ENCODE measurements at places on chromosomes 5 and 9.

GRCh38 chr9:97412626-97413385, 910 bp downstream of the TDRD7 start:
- DNase-seq, result peak; percentile 33

DNA sequence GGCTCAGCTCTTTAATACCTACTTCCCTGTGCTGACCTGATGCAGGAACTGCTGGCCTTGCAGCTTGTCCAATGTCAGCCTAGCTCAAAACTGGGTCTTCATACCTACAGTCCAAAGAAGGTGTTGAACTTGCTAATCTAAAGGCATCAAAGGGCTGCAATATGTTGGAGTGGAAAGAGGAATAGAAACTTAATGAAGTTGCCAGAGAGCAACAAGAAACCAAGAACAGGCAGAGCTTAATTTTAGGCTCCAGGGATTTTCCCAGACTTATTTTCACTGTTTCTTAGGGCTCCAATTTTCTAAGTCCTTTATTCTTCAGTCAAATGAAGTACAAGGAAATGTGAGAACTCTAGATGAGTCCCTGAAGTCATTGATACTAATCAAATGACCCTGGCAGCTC, 17.6 kb upstream of the ERCC6L2 start:
- DNase-seq, result no peak

DNA sequence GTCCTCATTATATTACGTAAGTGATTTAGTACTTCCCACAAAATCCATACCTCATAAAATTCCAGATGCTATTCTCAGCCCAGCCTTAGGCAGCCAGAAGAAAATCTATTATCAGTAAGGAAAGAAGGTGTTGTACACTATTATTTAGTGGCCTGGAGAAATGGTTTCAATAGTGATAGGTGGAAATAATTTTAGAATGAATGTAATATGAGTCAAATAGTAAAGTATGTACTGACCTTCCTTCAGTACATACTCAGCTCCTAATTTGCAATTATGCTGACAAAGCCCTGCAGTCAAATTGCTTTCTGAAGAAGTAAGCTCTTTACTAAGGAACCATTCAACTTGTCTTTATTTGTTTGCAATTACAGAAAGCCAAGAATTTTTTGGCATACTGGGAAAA, 409.2 kb downstream of the HTR1A start:
- no peak for DNase-seq

DNA sequence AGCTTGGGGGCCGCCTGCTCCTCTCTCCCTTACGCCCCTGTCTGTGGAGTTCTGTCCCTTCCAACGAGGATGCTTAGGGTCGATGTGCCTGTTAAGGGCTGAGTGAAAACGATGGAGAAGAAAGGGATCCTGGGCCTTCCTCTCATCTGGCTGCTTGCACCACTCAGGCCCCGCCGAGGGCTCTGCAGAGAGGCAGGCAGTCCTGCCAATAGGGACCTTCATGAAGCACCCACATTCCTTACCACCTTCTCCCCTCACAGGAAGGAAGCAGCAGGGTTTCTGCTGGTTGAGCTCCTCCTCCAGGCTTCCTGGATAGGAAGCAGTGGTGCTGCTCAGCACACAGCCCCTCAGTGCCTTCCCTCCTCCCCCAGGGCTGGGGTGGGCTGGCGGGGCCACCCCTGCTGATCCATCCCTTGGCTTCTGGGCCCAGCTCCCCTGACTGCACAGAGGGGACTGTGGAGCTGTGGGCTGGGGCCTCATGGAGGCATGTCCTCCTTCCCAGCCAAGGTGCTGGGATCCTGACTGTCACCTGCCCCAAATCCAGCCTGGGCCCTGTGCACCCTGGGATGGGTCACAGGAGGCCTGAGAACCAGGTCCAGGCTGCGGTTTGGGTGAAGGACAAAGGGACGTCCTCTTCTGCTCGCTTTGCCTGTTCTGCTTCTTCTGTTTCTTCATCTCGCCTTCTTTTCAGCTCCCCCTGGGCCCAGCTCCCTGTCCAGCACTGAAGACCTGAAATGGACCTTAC, 50.5 kb downstream of the AHRR start:
- DNase-seq, result no peak

DNA sequence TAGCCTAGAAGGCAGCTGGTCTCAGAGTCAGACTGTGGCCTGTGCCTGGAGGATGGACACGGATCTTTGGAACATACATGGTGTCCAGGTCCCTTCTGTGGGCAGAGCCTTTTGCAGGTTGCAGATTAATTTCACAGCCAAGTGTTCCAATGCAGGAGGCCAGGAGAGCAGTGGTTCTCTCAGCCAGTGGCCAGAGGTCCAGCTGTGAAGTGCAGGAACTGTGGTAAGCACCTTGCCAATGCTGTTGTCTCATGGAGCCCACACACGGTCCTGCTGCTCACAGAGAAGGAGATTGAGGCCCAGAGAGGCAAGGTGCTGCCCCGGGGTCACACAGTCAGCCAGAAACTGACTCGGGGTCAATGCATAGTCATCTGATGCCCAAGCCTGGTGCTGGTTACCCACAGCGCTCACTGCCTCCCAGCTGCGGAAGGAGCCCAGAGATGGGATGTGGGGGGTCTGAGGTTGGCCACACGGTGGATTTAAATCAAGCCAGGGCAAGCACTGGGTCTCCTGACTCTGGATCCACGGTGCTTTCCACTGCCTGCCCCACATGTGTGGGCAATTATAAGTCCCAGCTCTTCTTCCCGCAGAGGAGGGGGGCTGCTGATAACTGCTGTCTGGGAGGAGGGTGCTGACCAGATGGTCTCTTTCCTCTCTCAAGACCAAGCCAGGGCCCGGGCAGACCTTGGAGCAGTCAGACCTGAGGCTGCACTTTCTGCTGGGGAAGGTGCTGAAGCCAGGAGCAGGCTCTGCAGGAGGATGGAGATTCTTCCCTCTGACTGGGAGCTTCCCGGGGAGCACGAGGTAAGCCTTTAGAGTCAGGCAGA, 2.8 kb downstream of the PDGFRB start:
- peak; percentile 88 for DNase-seq

DNA sequence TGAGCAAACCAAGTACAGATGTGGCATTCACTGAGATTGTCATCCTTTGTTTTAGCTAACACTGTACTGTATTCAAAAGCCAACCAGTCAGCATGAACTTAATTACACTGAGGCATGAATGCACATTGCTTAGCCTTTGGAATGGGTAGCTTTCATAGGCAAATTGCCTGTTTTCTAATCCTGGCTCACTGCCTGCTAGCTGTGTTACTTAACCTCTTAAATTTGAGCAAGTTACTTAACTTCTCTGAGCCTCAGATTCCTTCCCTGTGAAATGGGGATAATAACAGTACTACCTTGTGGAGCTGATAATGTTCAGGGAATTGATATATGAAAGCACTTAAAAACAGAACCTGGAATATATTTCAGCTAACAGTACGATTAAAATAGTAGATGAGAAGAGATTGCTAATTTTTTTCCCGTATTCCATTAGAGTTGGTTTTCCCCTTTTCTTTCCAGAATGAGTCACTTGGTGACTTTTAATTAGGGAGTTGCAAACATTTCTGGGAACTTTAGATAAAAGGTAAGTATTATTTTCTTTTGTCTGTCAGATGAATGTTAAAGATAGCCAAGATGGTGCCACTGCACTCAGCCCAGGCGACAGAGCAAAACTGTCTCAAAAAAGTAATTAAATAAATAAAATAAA, 43.9 kb downstream of the ARRDC3 start:
- peak; percentile 61 for DNase-seq

DNA sequence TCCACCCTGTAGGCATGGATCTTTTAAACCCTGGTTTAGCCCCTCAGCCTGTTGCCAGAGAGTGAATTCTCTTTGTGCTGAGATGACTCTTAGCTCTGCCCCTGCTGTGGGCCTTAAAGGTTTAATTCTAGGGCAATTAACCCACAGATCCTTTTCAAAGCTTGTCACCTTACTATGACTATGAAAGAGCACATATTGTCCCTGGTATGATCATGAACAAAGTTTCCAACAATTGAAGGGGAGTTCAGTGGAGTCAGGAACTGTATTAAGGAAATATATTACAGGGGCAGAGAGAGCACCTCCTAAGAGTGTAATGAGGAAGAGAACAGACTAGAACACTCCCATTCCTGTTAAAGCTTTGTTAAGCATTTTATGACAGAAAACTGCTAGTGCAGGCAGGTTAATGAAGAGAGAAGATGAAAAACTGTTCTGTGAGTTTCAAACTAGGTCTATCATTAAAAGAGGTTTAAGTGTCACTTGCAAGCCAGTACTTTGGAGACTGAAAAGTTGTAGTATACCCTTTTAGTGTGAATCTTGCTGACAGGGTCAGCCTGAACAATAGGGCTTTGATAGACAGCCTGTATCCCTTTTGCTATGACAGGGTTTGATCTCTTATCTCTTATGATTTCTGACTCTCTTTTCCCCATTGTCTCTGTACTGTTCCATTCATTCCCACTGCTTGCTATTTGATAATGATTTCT, 104.2 kb upstream of the ELL2 start:
- DNase-seq, result no peak

DNA sequence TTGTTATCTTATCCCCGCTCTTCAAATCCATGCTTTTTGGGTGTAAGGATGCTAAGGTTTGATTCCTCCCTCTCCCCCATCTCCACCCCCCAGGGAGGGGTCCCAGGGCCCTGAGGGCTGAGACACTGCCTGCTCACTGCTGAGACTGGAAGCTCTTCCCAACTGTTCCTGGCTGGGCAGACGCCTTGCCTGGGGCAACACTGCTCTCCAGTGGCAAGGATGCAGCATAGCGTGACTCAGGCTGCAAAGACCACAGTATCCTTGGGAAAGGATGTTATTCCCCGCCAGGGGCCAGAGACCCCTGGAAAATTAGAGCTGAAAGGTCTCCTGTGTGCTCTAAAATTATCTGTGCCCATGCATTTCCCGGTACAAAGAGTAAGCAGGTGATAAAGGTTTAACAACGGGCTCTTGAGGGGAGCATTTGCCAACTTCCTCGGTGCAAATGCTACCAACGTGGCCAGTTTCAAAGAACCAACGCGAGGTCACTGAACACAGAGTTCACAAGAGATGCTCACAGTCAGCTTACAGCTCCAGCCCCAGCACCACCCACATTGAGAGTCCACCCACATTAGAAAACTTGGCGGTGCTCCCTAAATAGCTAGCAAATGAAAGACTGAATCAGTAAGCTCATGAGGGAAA, 271.9 kb downstream of the NSG2 start:
- peak; percentile 55 for DNase-seq

DNA sequence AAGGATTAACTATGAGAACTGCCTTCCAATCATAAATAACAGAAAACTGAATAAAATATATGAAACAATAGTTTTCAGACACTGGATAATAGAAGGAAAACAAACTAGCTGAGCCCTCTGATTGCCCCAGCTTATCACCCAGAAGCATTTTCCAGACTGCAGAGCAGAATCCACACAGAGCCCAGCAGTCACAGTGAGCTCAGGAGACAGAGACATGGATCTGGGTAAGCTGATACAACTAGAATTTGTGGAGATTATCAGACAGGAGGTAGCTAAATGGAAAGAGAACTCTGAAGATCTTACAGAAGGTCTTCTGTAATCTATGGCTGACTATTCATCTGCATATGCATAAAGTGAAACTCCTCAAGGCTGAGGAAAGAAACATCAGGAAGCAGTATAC, 128.8 kb downstream of the NR2F1-AS1 start:
- no peak for DNase-seq

DNA sequence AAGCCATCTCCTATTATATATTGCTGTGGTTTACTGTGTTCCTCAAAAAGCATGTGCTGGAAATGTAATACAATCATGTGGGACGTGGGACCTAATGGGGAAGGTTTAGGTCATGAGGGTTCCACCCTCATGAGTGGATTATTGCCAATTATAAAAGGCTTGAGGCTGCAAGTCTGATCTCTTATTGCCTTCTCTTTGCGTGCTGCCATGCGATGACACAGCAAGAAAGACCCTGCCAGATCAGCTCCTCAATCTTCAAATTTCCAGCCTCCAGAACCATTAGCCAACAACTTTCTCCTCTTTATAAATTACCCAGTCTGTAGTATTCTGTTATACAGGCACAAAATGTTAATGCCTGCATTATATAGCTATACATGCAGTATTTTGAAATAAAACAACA, 45.4 kb downstream of the MARCHF11 start:
- DNase-seq, result no peak

DNA sequence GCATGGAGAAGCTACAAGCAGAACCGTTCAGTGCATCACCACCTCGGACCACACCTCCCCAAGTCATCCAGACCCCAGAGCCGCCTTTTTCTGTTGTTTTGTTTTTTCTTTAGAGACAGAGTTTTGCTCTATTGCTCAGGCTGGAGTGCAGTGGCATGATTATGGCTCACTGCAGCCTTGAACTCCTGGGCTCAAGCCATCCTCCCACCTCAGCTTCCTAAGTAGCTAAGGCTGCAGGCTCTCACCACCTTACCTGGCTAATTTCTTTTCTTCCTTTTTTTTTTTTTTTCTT, 13.5 kb upstream of the SFXN1 start:
- no peak for DNase-seq

DNA sequence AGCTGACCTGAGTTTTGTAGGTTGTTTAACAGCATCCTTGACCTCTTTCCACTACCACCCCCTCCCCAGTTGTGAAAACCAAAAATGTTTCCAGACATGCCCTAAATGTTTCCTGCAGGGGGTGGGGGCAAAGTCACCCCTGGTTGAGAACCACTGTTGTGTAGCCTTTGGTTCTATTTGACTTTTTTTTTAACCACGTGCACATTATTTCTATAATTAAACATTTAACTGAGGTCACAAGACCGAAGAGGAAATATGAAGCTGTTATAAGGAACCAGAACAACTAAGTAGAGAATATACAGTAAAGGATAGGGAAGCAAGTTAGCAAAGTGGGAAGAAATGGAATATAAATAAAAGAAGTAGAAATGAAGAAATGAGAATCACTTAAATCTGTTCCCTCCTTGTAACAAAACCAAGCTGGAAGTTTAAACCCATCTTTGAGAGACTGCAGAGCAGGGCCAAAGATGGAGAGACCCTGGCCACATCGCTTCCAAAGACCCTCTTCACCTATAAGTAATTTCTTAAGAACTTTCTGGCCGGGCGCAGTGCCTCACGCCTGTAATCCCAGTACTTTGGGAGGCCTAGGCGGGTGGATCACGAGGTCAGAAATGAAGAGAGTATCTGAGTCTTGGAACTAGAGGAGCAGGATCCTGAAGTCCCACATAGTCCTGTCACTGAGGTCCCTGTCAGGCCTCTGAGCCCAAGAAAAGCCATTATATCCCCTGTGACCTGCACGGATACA, 14.4 kb downstream of the SIT1 start:
- DNase-seq, result no peak

DNA sequence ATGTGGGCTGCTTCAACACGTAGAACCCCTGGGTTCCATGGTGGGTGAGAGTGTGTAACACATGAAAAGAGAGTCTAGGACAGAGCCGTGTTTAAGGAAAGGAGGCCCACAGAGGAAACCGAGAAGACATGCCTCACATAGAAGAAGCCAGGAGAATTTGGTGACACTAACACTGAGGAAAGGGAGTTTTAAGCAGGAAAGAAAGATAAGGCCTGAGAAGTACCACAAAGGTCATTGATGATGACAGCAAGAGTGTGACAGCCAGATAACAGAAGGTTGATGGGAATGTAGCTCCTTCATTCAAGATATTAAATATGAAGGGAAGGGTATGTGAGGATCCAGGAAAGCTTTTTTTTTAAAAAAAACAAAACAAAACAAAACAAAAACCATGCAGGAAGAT, 72.4 kb upstream of the SPRY4 start:
- no peak for DNase-seq

Data from RPMI7951 (cell line).